Fibroblast of skin of abdomen (primary cell): ENCODE measurements at places on chromosomes 11 and 22.
A peak's percentile ranks its signal among the peaks of the same experiment; 100 is the strongest.

DNA sequence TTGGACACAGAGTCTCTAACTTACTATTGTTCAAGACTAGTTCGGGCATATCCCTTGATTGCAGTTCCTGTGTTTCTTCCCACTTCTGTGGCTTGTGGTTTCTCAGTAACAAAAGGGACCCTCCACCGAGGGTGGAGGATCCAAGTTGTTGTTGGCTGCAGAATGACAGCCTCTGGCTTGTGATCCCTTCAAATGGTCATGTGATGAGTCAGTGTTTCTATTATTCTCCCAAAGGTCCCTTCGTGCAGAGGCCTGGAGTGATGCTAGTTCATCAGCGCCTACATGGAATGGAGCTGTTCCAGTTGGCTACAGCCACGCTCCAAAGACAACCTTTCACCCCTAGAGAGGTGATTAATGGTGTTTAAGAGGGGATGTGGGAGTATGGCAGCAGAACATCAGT lies 2.6 kb upstream of the VWCE start:
- DNase-seq, result peak; percentile 90

GRCh38 chr11:29243616-29244015 lies 773.2 kb downstream of the KCNA4 start:
- DNase-seq, result no peak

DNA sequence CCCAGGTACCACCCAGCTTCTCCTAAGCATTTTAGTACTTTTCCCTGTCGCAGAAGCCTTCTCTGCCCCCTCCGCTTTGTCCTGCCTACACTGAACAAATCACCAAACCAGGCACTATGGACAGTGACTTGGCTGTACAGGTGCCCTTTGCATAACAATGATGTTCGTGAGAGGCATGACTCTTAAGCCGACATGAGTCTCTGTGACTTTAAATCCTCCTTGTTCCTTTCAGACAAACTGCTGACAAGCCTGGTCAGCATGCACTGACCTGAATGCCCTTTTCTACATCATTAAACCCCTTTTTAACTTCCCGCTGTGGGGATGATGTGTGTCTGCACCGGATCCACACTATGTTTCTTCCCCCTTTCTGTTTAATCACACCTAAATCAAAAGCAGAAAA lies 16.6 kb downstream of the CAVIN3 start:
- no peak for DNase-seq

DNA sequence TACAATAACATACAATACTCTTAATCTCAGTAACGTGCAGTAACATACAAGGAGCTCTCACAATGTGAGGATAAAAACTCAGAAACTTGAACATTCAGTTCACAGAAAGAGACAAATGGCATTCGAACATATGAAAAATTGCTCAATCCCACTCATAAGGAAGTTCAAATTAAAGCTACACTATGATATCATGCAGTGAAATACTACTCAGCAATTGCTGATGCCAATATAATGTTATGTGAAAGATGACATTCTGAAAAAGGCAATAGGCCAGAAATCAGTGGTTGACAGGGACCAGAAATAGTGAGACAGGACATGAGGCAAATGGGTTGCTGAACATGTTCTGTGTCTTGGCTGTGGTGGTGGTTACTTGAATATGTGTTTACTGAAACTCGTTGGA lies 33.7 kb upstream of the PITPNB start:
- peak; percentile 17 for DNase-seq

GRCh38 chr11:114165326-114166230 lies 106.1 kb downstream of the ZBTB16 start:
- no peak for DNase-seq

DNA sequence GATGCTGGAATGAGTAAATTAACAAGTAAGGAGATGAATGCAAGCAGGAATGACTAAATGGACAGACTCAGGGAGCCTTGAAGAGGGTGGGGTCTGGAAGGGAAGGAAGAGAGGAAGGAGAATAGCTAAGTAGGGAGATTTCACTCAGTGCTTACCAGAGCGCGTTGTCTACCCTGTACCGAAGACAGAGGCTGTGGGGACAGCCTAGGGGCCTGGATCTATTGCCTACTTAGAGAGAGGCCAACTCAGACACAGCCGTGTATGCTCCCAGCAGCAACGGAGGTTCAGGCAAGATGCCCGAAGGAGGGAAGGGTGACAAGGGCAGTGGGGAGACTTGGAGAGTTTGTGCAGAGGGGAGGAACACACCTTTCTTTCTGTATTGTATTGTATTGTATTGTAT lies at the start of gene FOLR2:
Gene FOLR2, plus strand, starts transcription at position 157 of the 400 bp plus-strand sequence. CDS start 1,791 bp downstream, outside the sequence.
- no peak for DNase-seq

- DNase-seq, result peak; percentile 72
Observed at GRCh38 chr22:28424427-28425080, 255.1 kb downstream of the TTC28 start.

GRCh38 chr11:125084057-125084416 lies 20.9 kb downstream of the SLC37A2 start:
- no peak for DNase-seq

DNA sequence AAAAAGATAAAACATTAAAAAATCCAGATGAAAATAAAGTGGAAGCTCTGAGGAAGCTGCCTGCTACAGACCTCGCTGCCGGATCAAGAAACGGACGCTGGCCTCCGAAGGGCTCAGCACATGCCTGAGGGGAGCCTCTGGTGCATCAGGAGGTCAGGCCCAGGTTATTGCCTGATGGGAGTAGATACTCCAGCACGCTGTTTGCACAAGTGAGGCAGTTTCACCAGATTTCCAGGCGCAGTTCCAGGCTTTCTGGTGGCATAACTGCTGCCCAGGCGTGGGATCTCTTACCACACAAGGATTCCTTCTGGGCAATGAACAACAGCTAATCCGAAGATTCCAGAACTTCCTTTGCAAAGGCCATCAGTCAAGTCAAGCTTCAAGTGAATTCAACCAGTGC lies 154.2 kb downstream of the MPPED1 start:
- DNase-seq, result no peak

DNA sequence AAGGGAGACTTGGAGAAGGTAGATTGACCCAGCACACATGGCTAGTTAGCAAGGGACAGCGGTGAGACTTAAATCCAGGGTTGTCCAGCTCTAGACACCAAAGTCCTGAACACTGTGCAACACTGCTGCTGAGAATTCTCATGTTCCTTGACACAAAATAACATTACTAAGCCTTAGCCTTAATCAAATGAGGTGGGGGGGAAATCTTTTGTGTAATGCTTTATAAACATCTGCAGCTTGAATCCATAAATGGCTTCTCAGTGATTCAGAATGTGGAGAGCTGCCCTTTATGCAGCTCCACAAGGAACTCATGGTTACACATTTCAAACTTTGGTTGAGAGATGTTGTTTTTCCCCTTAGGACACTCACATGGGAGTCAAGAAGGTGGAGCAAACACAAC lies 80.0 kb downstream of the CD44 start:
- DNase-seq, result peak; percentile 76

DNA sequence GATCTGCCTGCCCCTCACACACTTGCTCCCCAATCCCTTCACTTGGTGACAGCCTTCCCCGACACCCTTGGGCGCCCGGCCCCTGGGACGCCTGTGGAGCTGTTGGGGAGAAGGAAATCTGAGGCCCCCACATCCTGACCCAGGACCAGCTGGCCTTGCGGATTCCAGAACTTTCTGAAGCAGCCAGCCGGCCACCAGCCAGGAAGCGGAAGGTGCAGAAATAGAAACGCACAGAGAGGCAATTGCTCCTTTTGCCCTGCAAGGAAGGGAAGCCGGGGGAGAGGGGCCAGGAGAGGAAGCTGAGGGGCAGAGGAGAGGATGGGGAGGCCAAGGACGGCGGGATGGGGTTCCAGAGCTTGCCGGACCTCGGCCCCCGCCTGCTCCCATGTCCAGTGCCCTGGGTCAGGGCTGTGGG lies 66.7 kb upstream of the LINC01488 start:
- no peak for DNase-seq

- no peak for DNase-seq
Observed at GRCh38 chr11:126766440-126766839, 234.1 kb downstream of the KIRREL3 start.

DNA sequence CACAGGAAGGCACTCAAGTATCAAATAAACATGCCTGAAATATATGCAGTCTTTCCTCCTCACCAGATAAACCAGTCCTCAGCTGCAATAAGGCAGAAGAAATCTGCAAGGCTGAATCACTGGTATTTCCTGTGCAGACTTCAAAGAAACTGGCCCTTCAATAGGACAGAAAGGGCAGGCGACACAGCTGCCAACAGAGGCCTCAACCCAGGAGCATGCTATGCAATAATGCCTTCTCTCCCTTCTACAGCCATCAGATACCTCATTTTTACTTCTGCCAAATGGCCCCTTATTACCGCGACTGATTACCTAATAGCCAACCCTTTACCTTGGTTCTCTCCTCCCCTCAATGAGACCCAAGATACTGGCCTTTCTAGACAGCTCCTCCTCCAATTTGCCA lies 8.0 kb downstream of the NUMA1 start:
- peak; percentile 82 for DNase-seq

- DNase-seq, result no peak
Observed at GRCh38 chr22:47195484-47196165, 433.2 kb downstream of the TBC1D22A start.

DNA sequence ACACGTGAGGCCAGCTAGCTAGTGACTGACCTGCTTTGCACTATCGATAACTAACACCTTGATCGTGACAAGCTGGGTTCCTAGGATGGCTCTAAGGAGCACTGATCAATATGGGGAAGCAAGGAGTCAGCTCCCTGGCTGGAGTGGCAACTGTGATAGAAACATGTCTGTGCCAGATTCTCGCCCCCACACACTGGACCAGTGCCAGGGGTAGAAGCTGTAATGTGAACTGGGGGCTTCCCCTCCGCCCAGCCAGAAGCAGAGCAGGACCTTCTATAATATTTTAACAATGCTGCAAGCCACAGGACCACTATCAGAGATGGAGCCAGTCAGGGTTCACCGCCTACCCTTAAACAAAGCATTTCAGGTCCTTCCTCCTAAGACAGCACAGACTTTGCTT lies 96.5 kb downstream of the DSCAML1 start:
- DNase-seq, result no peak

DNA sequence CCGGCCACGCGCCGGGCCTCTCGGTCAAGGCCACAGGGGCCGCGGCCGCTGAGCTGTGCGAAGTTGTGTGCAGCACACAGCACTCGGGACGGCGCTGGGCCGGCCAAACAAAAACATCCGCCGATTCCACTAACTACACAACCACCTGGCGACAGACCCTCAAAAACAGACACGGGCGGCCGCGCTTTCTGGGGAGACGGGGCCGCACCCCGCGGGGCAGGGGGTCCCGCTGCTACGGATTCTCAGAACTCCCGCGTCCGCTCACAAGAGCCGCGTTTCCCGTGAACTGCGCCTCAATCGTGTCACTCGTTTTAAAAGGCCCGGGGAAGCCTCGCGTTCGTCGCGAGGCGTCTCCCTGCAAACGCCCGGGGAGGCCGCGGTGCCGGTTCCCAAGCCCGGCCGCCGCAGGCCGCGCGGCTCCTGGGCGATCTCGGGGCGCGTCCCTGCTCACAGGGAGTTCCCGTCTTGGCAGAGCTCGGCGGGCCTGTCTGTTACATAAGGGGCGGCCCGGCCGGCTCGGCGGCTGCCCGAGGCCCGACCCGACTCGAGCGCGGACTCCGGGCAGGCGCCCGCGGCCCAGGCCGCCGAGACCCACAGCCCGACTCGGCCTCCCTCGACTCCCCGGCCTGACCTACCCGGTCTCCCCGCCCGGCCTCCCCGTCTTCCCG lies 936 bp downstream of the BRD1 start:
- DNase-seq, result peak; percentile 31

- DNase-seq, result peak; percentile 44
Observed at GRCh38 chr11:68009391-68010089, 587 bp upstream of the ALDH3B1 start.

DNA sequence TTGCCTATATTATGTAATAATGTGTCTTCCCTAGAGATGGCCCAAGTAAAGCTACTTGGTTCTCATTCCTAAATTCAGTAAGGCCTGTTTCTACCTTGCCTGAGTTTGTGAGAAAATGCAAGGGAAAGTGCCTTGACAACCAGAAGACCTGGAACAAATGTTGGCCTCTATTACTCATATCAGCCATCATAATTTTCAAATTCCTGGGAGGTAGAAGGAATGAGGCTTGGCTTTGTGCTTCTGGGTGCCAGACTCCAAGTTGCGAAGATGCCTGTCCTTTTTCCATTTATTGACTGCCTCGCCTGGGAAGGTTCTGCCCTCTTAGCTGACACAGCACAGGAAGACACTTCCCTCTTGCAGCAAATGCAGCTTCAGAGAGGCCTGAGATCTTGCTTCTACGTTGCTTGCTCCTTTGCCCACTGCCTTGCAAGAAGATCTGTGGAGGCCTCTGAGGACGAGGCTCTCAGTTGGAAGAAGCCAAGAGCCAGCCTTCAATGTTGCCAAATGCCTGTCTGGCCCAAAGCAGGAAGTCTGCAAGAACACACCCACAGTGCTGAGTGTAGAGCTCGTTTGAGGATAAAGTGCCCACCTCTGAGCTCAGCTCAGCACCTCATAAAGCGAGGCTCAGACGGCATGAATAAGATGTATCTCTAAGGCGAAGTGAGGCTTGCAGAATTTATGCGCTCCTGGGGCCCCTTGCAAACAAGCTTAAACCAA lies 120.1 kb downstream of the GALNT18 start:
- DNase-seq, result no peak

- peak; percentile 79 for DNase-seq
Observed at GRCh38 chr11:69642913-69643632, 2.1 kb downstream of the CCND1 start.

DNA sequence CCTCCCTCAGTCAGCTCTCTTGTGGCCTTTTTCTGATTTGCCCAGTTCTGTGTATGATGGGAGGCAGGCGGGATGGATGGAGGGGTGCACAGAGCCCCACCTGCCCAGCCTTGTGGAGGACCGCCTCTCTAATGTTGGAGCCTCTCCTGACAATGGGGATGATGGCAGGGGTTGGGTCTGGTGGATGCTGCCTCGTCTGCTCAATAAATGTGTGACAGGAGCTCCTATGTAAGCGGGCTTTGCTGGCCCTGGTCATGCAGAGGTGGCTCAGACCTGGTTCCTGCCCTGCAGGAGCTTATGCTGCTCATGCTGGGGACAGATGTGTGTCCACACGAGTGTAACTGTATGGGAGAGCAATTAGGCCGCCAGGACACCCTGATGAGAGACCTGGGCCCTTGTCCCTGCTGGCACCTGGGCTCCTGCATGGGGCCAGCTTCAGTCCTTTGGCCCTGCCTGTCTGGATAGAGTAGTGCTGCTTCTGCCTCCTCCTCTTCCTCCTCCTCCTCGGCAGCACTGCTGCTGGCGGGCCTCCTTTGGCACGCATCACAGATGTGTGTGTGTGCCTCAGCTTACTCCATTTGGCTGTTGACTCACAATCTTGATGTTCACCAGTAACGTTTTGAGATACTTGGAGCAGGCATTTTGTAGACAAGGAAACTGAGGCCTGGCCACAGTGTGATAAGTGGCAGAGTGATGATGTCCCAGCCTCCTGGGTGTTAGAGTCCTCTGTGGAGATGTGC lies 131.0 kb downstream of the TBC1D22A start:
- DNase-seq, result no peak
